NCI-H2029 (cell line): ENCODE measurements at places on chromosomes 7 and 10.

DNA sequence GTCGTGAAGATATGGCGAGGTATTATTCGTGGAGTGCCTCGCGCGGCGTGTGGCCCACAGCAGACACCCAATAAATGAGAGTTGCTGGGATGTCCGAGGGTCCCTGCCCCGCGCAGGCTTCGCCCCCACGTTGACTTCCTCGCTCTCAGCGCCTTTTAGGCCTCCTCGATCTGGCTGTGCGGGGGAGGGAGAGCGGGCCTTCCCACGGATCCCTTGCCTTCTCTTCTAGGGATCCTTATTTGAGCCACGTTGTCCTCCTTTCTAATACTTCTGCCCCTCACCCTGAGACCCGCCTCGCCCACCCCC lies 660 bp downstream of the VCL start:
- DNase-seq: no peak

- DNase-seq: no peak
These were observed 40.7 kb downstream of the ZCCHC24 start for GRCh38 chr10:79404690-79405131.

DNA sequence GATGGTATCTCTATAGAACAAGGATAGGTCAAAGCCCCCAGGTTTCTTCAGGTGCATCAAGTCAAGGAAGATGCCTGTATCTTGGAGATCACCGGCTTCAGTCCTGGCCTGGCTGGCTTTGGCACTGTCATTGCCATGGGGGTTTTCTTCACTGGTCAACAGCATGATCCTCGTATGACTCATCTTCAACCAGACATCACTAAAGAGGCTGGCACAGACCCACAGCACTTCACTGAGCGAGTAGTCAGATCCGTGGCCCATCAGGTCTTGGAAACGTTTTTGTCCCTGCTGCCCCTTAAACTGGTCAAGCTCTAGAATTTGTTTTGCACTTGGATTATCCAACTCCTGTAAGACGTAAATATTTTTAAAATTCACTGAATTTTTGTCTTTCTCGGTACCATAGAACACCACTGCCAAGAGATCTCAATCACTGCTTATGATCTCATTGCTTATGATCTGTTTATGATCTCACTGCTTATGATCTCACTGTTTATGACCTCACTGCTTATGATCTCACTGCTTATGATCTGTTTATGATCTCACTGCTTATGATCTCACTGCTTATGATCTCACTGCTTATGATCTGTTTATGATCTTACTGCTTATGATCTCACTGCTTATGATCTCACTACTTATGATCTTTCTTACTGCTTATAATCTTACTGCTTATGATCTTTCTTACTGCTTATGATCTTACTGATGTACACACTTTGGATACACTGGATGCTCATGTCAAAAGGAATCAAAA lies 135.2 kb downstream of the CYP26A1 start:
- no peak for DNase-seq

- no peak for DNase-seq
These were observed 9.8 kb downstream of the CLRN3 start for GRCh38 chr10:127882801-127883459.
